ENCODE measurements at places on chromosomes 2 and 18.

- no peak for DNase-seq
These were observed 1365.5 kb upstream of the CHAC2 start for GRCh38 chr2:52402128-52402527.

DNA sequence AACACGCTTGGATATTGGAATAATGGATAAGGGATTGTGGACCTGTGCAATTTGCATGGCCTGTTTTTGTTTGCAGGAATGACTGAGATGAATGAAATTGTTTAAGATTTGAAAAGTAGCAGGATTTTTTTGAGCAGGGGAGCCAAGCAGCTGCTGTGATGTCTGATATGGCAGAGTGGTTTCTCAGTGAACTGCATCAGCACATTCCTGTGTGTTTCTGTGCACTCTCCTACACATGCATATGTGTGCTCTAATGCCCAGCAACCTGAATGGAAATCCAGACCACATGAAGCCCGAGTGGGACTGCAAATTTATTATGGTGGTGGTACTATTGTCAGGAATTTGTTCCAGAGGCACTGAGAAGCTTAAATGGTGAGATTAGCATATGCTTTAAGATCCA, 161.7 kb downstream of the PARD3B start:
- no peak for DNase-seq

DNA sequence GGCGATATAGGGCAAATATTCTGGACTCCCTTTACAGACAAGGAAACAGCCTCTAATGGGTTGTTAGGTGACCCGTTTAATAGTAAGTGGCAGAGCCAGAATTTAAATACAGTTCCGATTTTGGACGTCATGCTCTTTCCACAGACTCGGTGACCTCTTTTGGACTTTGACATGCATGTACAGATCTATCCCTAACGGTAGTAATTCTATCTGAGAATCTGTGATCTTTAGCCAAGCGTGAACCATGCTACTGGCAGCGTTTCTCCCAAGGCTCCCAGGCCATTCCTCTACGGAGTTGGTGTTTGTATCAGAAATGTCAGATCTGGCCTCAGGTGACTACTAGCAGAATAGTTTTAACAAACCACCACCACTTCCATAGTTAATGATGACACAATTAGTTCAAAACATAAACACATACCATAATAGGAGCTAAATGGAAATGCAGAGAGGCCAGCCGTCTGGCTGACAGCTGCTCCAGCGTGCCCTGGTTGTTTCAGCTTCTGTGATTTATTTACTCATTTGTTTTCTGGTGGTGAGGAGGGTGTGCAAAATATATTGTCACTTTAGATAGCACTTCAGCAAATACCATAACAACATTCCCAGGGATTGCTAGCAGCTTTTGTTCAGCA, 304.6 kb upstream of the LYPD1 start:
- no peak for DNase-seq

- no peak for DNase-seq
These were observed 58.4 kb upstream of the DNMT3A start for GRCh38 chr2:25400169-25400568.

- no peak for DNase-seq
These were observed 142.6 kb upstream of the ALKAL2 start for GRCh38 chr2:430291-431040.

GRCh38 chr2:17470855-17471641, 47.2 kb downstream of the RAD51AP2 start:
- DNase-seq = no peak

DNA sequence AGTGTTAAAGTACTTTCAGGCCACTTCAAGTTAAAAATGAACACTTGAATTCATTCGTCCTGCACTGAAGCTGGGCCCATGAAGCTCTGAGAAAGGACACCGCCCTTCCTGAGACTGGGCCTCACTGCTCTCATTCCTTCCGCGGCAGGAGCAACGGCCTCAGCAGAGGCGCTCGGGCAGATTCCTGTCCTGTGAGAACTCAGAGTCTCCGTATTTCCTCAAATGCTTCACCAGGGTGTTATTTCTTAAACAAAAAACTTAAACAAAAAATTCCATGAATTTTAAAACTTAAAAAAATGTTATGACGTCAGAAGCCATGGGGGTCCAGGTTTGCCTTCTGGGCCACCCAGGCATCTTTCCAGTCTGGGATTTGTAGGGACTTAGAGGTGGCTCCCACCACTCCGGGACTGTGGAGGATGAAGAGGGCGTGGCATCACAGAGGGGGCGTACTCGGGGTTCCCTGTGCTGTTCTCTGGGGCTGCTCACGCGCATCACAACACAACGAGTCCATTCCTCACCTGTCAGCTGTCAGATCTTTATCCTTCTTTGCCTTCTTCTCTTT, 115.9 kb upstream of the ASB18 start:
- no peak for DNase-seq

- DNase-seq = no peak
These were observed 1552.9 kb upstream of the SLC39A10 start for GRCh38 chr2:194103941-194104659.
